SW 1271 (cell line): ENCODE measurements at places on chromosomes 4 and X.

DNA sequence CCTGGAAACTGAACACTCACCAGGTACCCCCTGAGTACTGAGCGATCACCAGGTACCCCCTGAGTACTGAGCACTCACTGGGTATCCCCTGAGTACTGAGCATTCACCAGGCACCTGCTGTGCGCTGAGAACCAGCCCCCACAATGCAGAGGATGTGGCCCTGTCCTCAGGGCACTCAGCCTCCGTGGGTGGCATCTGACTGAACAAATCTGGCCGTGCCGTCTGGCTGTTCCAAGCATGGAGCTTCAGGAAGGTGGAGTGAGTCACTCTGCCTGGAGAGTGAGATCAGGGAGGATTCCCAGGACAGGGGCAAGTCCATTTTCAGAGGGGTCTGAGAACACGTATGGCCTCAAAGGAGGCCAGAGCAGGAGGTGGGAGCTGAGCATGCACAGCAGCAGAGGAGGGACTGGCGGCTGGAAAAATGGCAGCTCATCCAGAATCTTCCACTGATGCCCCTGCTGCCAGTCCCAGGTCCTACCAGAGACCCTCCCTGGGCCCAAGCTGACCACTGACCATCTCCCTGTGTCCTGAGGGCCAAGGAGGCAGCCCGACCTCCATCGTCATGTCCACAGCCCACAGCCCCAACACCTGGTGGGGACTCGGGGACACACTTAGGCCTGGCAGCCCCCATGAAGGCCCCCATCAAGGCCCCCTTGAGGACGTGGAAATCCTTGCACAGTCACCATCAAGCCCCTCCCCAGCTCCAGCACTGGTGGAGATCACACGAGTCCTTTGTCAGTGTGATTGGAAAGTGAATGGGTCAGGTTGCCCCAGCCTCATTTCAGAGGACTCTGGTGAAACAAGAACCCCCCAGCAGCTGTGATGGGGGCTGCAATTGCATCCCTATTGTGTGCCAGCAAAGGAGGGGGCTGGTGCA, 94.1 kb downstream of the HMX1 start:
- DNase-seq: peak; percentile 9

DNA sequence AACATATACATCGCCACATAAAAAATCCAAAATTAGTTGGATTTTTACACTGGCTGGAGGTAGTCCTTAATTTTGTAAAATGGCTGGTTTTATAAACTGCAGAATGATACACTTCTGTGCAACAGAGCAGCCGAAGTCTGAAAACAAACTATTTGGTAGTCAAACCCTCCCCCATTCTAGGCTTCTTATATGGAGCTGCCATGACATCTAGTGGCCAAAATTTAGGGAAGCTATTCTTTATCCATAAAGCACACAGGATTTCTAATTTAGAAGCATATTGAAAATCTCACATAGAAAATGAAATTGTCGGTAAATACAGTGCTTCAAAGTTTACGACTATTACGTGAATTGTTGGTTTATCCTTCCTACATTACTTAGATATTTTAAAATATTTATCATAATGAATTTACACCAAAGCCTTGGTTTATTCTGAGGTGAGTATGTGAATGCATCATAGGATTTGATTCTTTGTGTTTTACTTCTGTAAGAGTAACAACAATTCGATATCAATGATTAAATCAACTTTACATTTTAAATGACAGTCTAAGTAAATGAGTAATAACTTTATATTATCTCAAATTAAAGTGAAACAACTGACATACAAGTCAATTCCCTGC, 113.4 kb upstream of the FAM241A start:
- DNase-seq: peak; percentile 30

- no peak for DNase-seq
Observed at GRCh38 chr4:187414716-187415115, 580.9 kb upstream of the ZFP42 start.

GRCh38 chr4:53987761-53988171, 76.6 kb downstream of the CHIC2 start:
- no peak for DNase-seq

- peak; percentile 1 for DNase-seq
Observed at GRCh38 chr4:173505924-173506518, 24.0 kb downstream of the HAND2 start.

DNA sequence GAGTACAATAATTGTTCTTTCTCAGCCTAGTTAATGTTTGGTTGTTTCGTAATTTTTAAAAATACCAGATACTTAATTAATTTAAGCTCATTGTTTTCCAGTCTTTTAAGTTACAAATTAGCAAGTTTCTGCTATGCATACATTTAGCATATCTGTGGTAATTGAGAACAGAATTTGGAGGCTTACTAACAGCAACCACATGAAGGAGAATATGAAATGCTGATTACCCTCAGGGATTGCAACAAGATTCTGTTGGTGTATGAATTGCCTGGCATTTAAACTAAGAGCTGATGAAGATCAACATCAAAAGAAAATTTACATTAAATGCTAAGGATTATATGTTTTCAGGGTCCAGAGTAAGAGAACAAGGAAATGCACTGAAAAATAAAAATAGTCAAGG, 580.0 kb upstream of the INTU start:
- no peak for DNase-seq

- DNase-seq: no peak
Observed at GRCh38 chr4:123417813-123418212, 21.2 kb downstream of the SPRY1 start.

GRCh38 chr4:152651473-152652060, 28.2 kb downstream of the TMEM154 start:
- no peak for DNase-seq

DNA sequence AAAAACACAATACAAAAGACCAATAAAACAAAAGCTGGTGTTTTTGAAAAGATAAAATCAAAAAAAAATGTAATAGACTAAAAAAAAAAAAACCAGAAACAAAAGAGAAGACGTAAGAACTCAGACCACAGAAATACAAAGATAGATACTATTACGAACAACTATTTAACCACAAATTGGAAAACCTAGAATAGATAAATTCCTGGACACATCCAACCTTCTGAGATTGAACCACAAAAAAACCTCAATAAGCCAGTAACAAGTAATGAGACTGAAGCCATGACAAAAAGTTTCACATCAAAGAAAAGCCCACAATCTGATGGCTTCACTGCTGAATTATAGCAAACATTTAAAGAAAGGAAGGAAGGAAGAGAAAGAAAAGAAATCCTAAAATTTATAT, 16.2 kb downstream of the RCHY1 start:
- no peak for DNase-seq

- DNase-seq: no peak
Observed at GRCh38 chr4:88108747-88109122, 49.7 kb downstream of the ABCG2 start.

- no peak for DNase-seq
Observed at GRCh38 chr4:10343656-10344055, 113.6 kb downstream of the ZNF518B start.

GRCh38 chr4:113290666-113291065, 241.2 kb downstream of the ANK2 start:
- no peak for DNase-seq

DNA sequence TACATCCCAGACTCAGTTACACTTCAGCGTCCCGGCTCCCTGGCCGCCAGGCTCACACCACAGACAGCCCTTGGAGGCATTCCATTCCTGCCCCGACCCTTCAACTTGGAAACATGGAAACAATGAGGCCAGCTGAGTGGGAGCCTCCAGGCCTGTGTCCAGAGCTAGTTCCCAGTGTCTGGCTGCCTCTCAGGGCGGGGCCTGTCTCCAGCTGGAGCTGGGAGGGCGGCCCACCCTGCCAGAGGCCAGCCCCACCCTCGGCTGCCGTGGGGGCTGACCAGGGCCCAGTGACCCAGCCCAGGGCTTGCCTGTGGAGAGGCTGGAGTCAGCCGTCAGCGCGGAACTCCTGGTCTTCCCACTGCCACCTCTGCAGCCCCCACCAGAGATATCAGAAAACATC, 37.4 kb upstream of the SPON2 start:
- DNase-seq: no peak

GRCh38 chr4:148770848-148771247, 328.6 kb upstream of the NR3C2 start:
- no peak for DNase-seq

DNA sequence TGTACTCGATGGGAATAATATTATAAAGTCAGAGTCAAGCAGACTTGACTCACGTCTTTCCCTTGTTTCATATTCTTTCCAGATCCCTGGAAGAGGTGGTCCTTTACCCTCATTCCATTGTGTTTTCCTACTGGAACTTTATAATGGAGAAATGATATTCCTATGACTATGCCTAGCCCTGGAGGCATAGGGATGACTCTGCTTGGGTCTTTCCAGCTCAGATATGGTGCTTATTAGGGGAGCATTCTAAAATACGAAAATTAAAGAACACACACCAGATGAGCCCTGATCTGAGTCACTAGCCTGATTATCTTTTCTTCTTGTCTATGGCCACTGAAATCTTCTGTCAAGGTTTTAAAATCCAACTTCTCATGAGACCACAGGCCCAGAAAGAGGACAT, 231.4 kb downstream of the ANKRD50 start:
- no peak for DNase-seq

DNA sequence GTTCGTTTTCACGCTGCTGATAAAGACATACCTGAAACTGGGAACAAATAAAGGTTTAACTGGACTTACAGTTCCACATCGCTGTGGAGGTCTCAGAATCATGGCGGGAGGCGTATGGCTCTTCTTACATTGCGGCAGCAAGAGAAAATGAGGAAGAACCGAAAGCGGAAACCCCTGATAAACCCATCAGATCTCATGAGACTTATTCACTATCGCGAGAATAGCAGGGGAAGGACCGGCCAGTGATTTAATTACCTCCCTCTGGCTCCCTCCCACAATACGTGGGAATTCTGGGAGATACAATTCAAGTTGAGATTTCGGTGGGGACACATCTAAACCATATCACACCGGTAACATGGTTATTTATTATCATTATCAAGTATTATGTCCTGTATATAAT, 2204.5 kb downstream of the ARAP2 start:
- no peak for DNase-seq

- no peak for DNase-seq
Observed at GRCh38 chr4:133268205-133268604, 119.1 kb downstream of the PCDH10 start.

DNA sequence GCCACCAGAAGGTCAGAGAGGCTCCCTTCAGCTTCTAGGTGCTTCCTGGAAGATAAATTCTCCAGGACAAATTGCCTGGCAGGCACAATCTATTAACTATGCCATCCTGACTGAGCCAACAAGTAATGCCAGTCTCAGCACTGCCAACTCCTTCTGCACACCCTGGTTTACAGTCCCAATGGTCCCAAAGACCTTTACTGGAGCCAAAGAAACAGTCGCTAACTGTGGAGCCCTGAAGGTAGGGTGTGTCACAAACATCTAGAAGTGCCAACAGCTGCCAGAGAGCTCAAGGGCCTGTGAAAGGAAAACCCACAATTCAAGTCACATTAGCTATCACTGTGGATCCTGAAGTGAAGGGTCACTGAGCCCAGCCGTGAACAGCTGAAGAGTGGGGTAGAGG, 34.9 kb upstream of the CITED1 start:
- no peak for DNase-seq

GRCh38 chr4:101418055-101418454, 70.7 kb upstream of the PPP3CA start:
- DNase-seq: no peak
